ENCODE measurements at places on chromosomes 4 and X.

GRCh38 chr4:151167561-151167960 lies 68.1 kb downstream of the RPS3A start:
- no peak for DNase-seq

DNA sequence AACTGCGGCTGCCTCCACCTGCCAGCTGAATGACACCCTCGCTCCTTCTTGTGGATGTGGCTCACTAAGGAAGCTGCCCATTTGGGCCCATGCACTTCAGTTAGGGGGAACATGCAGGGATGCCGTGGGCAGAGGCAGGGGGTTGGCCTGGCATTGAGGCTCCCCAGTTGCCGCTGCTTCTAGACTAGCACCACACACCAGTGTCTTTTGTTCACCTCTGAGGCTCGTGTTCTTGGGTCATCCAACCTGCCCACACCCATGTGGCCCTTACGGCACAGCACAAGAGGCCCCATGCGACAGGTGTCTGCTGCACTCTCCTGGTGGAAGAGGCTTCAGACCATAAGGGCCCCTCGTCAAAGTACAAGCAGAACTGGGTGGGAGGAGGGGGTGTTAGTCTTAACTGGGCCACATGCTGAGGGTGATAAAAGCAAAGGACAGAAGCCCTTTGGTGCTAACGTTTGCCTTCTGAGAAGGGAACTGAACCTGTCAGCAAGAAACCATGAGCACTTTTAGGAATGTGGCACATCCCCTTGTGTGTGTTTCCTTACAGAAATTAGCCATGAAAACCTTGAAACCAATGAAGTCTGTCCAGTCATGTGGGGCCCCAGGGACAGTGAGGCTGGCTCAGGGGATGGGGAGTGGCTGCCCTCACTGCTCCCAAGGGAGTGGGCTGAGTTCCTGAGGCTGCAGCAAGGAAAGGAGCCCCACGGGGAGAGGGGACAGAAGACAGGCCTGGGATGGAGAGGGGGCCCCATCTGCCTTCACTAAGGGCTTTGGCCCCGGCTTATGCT lies 39.2 kb downstream of the MAP7D3 start:
- DNase-seq, result no peak

GRCh38 chr4:74570095-74570494 lies 125.2 kb downstream of the AREG start:
- DNase-seq, result no peak

- no peak for DNase-seq
These were observed 747.6 kb upstream of the FTHL17 start for GRCh38 chrX:31819455-31819854.

GRCh38 chr4:147723326-147723725 lies 8.6 kb upstream of the ARHGAP10 start:
- no peak for DNase-seq

DNA sequence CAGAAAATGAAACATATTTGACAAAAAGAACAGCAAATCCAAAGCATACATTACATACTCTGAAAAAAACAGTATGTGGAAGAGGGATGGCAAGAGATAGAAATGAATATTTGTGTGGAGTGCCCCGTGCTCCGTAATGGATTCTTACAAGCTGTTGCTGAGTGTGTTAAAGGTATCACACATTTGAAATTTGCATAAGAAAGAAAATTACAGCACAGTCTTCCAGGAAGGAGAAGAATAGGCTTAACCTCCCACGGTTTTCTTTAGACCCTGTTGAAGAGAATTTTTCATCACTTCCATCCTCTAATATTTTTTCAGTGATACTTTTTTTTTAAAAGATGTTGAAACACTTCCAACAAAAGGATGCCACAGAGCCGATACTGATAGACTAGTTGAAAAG lies 1489.4 kb downstream of the RAPGEF2 start:
- DNase-seq, result no peak

DNA sequence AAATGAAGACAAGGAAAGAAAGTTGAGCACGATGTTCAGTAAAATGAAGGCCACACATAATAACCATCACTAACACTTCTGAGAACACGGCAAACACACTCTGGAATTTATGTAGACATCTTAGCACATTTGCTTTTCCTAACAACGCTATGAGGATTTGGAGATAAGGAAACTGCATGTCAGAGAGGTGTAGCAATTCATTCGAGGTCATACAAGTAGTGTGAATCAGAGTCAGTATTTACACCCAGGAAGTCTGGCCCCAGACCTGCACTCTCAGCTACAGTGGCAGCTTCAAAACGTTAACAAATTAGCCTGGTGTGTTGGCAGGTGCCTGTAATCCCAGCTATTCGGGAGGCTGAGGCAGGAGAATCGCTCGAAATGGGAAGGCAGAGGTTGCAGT lies 253.4 kb downstream of the PDGFC start:
- no peak for DNase-seq

DNA sequence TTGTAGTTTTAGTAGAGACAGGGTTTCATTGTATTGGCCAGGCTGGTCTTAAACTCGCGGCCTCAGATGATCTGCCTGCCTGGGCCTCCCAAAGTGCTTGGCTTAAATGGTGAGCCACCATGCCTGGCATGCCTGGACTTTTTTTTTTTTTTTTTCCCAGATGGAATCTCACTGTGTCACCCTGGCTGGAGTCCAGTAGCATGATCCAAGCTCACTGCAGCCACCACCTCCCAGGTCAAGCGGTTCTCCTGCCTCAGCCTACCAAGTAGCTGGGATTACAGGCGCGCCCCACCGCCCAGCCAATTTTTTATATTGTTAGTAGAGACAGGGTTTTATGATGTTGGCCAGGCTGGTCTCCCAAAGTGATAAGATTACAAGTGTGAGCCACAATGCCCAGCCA lies 8.4 kb downstream of the UBE2K start:
- DNase-seq, result no peak

GRCh38 chr4:164169591-164169990 lies 584.3 kb upstream of the SMIM31 start:
- no peak for DNase-seq

DNA sequence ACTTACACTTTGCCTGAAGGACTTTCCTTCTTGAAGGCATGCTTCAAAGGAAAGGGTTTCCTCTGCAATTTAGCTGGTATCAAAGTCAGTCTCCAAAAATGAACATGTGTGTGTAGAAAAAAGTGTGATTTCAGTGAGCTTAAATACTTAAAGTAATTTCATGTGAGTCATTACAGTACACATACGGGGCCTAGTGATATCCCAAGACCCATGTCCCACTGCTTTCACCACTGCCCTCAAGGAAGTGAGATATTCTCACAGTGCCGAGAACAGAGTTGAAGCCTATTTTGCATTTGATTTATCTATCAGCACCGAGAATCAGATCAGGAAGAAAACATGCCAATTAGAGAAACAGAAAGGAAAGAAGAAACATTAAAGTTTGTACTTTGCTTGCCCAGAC lies 61.0 kb downstream of the CHST7 start:
- no peak for DNase-seq

- DNase-seq, result no peak
These were observed 283.7 kb downstream of the PACRGL start for GRCh38 chr4:20983763-20984575.

GRCh38 chrX:88526385-88526784 lies 220.6 kb upstream of the CPXCR1 start:
- DNase-seq, result no peak

GRCh38 chrX:134933248-134933647 lies 57.5 kb upstream of the SMIM10 start:
- no peak for DNase-seq

DNA sequence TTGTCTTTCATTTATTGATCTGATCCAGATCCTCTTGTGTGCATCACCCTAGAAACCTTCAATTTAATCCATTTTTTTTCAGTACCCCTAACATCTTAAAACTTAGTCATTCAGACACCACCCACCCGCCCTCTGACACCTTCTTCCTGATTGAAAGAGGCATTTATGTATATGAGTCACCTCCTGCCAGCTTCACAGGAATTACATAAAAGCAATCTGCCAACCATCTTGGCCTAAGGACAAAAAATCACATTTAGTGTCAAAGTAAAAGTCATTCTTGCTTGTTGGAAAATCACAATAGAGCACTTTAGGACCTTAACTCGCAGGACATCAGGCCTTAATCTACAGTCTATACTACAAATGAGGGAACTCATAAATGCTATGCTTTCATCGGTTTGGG lies 52.1 kb downstream of the NDST3 start:
- DNase-seq, result no peak

DNA sequence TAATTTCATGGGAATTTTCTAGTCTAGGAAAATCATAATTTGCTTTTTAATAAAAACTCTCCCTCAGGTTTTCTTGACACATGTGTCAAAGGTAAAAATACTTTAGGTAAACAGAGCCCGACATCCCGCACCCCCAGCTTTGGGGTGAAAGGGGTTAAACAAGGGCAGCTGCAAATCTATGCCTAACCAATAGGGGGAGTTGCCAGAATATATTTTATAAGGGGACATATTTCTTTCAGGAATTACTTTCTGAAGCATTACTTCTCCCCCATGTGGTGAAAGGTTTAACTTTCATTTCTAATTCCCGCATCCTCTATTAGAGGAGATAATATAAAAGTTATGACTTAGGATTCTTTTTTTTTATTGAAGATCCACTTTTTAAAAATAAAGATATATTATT lies 53.9 kb upstream of the HEPH start:
- peak; percentile 66 for DNase-seq

DNA sequence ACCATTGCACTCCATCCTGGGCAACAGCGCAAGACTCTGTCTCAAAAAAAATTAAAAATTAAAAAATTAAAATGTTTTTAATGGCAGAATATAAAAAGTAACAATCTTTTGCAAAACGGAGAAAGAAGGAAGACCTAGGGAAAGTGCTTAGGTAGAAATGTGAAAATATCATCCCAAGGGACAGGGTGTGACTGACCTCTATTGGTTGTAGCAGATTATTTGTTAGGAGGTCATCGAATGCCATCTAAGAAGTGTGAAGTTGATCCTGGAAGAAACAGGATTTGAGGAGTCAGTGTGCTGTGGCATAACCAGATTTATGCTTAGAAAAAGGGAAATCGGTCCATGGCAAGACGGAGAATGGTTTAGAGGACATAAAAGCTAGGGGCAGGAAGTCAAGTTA lies 18.1 kb upstream of the C4orf36 start:
- no peak for DNase-seq

- DNase-seq, result peak; percentile 69
These were observed 69.0 kb downstream of the ATOH1 start for GRCh38 chr4:93897559-93897958.

DNA sequence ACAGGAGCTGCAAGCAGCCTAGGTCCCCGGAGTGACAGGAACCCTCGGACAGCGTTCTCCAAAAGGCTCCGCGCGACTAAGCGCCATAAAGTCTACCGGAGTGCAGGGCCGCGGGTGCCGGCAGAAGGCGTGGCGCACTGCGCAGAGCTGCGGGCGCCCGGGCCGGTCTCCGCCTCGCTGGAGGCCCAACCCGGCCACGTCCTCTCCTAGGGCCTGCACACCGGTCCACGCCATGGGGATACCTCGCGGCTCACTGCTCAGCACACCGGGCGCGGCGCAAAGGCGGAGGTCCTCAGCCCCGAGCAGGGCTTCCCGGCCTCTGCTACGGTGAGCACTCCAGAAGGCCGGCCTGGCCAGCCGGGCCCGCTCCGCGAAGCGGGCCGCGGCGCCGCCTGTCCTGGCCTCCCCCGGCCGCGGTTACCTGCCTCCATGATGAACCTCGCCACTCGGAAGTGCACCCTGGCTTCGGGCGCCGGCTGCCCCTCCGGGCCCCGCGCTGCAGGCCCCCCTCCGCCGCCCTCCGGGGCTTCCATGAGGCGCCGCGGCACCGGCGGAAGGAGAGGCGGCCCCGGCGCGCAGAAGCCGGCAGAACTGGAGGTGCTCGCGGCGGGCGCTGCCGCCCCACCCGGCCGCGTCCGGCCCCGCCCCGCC lies at the start of gene CCNQ:
TSS of gene CCNQ (minus strand) at position 599 of the 651 bp plus-strand sequence. CDS start at position 533, 66 bp downstream.
- DNase-seq, result peak; percentile 61

DNA sequence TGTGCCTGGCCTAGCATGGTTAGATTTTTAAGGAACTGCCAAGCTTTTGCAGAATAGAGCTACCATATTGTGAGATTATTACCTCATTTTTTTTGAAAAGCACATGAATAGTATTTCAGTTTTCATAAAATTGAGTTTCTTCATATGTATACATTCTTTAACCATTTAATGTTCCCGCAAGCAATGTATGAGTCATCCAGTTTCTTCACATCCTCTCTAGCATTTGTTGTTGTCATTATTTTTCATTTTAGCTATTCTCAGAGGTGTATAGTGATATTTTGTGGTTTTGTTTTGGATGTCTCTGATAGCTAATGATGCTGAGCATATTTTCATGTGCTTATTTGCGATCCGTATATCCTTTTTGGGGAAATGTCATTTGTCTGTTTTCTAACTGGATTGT lies 74.9 kb downstream of the GLUD2 start:
- no peak for DNase-seq

DNA sequence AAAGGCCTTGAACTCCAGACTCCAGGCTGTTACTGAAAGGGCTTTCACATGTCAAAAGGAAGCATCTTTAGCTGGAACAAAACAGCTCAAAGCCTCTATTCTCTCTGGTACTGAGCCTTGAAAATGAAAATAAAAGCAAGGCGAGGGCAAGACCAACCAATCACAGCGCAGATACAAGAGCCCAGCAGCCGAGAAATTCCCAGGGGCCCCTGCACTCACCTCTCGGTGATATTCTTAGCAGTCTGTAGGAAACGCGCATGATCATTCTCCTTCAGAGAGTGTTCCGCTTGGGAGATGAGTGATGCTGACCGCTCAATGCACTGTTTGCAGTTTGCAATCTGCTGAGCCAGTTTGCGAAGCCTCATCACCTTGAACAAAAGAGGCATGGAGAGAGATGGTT lies 138.1 kb downstream of the MID1 start:
- no peak for DNase-seq

DNA sequence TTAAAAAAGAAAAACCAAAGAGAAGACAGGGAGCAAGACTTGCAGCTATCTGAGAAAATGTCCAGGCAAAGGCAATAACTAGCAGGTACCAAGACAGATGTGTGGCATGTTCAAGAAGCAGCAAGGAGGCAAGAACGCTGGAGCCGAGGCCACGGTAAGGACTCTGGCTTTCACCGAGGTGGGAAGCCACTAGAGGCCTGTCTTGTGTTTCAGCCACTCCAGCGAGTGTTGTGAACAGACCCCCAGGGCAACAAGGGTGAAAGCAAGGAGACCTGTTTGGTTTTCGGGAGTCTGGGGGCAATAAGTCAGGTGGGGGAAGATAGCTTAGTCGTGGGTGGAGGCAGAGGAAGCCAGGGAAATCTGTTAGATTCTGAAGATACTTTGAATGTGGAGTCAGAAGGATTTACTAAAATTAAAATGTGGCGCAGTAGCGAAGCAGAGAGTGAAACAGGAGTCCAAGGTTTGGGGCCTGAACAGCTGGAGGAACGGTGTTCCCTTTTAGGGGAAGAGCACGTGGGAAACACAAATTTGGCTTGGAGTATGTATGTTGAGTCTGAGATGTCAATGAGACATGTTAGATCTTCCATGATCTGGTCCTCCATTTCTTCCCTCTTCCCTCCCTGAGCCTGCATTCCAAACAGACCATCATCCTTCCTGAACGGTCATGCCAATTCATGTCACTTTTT lies 3.1 kb downstream of the WDR1 start:
- no peak for DNase-seq

- DNase-seq, result no peak
These were observed 84.4 kb downstream of the LRP2BP start for GRCh38 chr4:185311113-185311888.
